ENCODE measurements at places on chromosomes 1 and 21.

- no peak for DNase-seq
These were observed 23.3 kb downstream of the PAX7 start for GRCh38 chr1:18653916-18654315.

DNA sequence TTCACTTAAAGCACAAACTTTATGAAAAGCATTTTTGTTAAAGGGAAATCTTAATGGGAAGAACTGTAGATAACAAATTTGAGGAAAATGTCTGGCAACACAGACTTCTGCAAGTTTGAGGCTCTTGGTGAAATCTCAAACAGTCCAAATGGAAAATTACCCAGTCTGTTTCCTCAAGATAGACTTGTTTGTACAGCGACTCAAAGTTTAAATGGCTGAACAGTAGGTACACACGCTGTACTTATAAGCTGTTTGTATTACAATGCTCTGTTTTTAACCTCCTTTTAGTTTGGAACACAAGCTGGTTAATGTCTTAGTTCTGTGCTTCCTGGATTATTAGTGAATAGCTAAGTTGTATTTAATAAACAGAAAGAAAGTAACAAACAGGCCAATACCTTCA lies 217.1 kb downstream of the NFIA start:
- DNase-seq: no peak

- no peak for DNase-seq
These were observed 33.1 kb downstream of the PTP4A2 start for GRCh38 chr1:31905093-31905509.

- no peak for DNase-seq
These were observed 257.1 kb downstream of the KCTD3 start for GRCh38 chr1:215824245-215824644.

- DNase-seq: no peak
These were observed 62.1 kb downstream of the DEGS1 start for GRCh38 chr1:224245188-224245587.

DNA sequence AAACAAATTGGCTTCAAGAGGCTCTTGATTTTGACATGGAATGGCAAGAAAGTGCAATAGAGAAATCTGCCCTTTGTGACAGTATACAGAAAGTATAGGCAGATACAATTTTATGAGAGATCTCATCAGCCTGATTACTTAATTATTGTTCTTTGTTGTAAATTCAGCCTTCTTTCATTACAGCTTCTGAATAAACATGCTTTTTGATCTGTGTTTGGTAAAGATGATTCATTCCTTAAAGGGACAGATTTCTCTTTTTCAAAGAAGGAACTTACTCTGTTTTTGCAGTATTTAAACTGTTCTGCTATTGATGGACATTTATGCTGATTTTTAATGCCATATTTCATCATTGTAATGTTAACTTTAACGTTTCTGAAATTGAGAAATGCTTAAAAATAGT lies 13.7 kb upstream of the MPC2 start:
- no peak for DNase-seq

GRCh38 chr1:232629250-232630046 lies 485 bp downstream of the SIPA1L2 start:
- DNase-seq: no peak
